ENCODE measurements at places on chromosomes 5 and 9.

DNA sequence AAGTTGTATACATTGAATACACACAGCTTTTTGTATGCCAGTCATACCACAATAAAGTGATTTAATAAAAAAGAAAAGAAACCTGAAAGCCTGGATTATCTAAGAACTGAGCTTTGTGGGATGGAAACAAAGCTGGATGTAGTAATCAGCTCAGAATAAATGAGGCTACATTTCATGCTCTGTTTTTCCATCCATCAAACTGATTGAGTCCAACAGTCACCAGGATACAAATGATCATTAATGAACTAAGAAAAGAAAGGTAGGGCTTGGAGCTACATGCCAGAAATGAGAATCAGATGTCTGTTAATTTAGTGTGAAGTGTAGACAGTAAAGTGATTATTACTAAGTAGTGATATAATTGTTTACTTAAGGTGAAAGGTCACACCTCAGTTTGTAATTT lies 109.8 kb upstream of the TARS1 start:
- no peak for DNase-seq

GRCh38 chr9:38083858-38084555 lies 15.0 kb upstream of the SHB start:
- no peak for DNase-seq

DNA sequence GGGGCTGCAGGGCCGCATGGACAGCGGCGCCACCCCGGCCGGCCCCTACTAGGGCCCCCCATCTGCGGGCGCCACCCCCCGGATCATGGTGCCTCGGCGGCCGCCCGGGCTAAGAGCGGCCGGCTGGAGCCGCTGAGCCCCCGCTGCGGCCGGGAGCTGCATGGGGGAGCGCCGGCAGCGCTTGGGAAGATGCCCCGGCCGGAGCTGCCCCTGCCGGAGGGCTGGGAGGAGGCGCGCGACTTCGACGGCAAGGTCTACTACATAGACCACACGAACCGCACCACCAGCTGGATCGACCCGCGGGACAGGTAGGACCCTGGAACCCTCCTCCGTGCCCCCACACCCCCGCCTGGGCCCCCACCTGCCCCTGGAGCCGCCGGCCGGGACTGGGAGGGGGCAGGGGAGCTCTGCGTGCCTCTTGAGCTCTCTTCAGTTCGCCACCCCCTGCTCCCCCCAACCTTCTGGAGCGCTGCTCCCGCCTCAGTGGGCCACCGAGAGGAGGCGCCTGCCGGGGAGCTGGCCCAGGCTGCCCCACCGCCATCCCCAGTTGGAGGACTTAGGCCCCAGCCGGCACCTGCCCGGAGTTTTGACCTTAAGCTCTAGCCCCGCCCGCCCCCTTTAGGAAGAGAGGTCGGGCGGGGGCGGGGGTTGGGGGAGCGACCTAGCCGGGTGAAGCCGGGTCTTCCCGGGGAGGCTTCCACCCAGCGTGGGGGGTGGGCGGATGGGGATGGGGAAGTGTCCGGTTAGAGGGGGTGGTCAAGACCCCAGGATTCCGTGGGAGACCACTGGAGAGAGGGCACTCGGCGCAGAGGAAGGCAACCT lies 730 bp downstream of the WWC1 start:
- DNase-seq, result peak; percentile 73

DNA sequence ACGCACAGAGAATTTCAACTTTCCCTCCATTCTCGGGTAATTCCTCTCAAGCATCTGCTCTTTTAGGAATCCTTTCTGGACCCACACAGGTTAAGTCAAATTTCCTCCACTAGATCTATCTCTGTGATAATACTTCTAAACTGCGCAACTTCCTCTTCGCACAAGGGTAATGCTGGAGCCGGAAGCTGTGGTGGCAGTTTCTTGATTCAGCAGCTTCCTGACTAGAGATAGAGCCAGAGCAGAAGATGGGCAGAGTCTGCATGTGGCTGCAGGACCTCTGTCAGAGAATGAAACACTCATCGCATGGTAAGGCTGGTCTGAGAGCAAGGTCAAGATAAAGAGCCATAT lies 11.1 kb upstream of the CDC42SE2 start:
- no peak for DNase-seq

DNA sequence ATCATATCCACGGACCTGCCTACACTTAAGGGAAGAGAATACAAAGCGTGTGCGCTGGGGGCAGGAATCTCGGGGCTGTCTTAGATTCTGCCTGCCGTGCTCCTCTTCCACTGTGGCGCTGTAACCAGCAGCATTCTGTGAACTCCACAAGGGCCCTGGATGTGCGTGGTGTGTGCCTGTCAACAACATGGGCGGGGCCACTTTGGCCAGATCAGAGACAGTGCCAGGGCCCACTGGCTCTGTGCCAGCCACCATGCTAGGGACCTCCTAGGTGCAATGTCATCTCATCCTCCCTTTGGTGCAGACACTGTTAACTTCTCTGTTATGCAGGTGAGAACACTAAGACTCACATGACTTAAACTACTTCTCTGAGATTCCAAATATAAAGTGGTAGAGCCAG lies 113.7 kb downstream of the COL23A1 start:
- no peak for DNase-seq

- DNase-seq, result no peak
These were observed 206.4 kb upstream of the CDKN2B start for GRCh38 chr9:22215521-22215920.

DNA sequence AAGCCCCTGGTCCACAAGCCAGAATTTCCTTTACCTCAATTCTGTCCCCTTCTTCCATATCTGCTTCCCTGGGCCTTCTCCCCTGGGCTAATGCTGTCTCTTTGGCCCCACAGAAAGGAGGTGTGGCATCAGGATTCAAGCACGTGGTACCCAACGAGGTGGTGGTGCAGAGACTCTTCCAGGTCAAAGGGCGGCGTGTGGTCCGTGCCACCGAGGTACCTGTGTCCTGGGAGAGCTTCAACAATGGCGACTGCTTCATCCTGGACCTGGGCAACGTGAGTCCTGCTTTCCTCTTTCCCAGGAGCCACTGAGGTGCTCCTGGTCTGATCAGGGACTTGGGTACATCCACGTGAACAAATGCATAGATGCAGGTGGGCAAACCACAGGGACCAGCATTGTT lies 42.6 kb downstream of the GSN start:
- no peak for DNase-seq

Measured in D341Med (cell line).